ENCODE measurements at places on chromosomes 6 and 20.

GRCh38 chr6:150936021-150936555 lies 70.6 kb downstream of the MTHFD1L start:
- DNase-seq: no peak

- no peak for DNase-seq
Measured at GRCh38 chr6:158529629-158530028, 30.3 kb upstream of the TMEM181 start.

DNA sequence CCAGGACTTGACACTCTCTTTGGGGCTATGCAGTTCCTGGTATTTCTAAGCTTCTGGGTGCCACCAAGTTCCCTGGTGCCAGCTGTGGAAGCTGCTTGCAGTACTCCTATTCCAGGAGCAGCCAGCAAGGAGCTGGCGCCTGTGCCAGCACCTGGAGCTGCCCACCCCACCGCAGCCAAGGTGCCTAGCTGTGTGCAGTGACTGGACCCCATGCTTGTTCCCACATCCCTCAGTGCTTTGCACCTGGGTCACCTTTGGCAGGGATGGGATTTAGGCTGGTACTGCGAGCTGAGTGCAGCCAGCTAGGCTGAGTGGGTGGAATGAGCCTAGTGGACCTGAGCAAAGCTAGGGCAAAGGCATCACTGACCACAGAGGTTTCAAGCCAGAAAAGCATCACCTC lies 1674.9 kb downstream of the HACE1 start:
- no peak for DNase-seq

DNA sequence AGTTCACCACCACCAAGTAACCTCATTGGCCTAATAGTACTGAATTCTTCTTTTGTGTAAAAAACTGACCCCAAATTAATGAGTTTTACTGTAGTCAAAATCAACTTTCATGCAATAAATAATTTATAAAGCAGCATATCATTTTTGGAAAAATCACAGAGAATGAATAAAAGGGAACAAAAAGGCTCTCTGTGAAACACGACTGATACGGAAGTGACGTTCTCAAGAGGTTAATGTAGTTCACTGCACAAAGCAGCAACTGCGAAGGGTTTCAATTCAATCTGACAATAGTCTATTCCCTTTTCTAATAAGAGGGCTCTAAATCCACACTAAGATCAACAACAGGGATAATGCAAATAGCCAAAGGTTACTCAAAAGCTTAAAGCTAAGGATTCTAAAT lies 70.3 kb downstream of the PREP start:
- DNase-seq: no peak

GRCh38 chr20:21739161-21739560 lies 33.7 kb downstream of the PAX1 start:
- DNase-seq: no peak

GRCh38 chr20:35301426-35301825 lies 9.2 kb upstream of the FAM83C start:
- DNase-seq: no peak

DNA sequence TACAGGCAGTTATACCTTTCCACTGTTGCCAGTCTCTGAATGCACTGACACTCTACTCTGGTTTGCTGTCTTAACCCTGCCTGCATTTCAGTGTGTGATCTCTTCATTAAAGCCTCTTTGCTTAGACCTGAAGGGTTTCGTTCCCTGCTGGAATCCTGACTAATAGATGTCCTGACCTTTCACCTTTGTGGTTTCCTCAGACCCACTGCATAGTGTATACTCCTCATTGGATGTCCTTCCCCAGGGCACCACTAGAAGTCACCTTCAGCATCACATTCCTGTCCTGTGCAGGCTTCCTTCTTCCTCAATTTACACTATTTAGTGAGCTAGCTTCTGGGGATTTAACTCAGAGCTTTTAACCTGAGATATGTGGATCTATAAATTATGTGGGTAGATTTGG lies 120.6 kb downstream of the RCAN2 start:
- no peak for DNase-seq

DNA sequence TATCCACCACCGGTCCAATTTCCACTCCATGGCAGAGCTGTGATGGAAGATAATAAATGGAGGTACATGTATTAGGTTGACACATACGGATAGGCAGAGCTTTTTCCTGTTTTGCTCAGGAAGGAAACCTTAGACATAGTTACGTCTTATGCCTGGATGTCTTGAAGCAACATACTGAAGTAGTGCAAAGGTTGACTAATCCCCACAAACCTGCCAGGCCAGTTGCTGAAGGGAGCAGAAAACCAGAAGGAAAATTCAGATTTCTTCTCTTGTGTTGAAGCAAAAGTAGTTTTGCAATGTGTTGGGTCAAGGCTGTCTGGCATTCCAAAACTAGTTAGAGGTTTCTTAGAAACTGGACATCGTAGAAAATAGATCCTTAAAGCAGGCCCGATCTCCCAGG lies 68.7 kb downstream of the PHACTR1 start:
- no peak for DNase-seq

GRCh38 chr6:146100776-146101175 lies 71.9 kb downstream of the GRM1 start:
- DNase-seq: no peak

DNA sequence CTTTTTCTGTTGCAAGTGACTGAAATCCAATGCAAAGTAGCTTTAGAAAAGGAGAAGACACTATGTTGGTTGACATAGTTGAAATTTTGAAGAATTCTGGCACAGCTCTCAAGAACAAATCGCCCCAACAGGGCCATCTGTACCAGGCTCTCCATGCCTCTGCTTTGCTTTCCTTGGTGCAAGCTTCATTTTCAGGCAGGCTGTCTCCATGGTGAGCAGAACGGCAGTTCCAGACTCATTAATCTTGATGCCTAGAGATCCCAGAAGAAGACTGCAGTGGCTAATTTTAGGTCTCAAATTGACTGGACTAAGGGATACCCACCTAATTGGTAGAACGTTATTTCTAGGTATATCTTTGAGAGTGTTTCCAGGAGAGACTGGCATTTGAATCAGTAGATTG lies 950.7 kb upstream of the FLRT3 start:
- DNase-seq: no peak

GRCh38 chr20:46997187-46997586 lies 102.5 kb downstream of the EYA2 start:
- DNase-seq: no peak

DNA sequence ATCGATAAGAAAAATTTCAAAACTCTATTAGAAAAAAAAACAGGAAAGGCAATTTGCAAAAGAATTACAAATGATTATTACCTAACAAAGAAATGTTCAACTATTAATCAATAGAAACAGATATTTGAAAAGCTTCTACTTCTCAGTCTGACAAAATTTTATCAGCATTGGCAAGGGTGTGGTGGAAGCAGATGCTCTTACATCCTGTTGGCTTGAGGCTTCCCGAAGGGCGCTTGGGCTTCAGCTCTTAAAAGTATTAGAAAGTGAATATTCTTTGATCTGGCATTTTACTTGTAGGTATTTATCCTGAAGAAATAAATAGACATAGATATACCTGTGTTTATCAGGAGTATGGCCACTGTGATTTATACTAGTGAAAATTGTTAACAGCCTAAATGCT lies 38.7 kb downstream of the SLC35D3 start:
- DNase-seq: no peak

- no peak for DNase-seq
Measured at GRCh38 chr20:62411479-62412193, 4.6 kb upstream of the CABLES2 start.

GRCh38 chr6:70310063-70310694 lies 7.3 kb upstream of the COL9A1 start:
- no peak for DNase-seq

GRCh38 chr6:166708460-166708859 lies 81.4 kb upstream of the RPS6KA2 start:
- DNase-seq: no peak

GRCh38 chr20:13105864-13106457 lies 97.2 kb downstream of the SPTLC3 start:
- no peak for DNase-seq

GRCh38 chr6:47343600-47343999 lies 33.9 kb upstream of the TNFRSF21 start:
- DNase-seq: no peak

DNA sequence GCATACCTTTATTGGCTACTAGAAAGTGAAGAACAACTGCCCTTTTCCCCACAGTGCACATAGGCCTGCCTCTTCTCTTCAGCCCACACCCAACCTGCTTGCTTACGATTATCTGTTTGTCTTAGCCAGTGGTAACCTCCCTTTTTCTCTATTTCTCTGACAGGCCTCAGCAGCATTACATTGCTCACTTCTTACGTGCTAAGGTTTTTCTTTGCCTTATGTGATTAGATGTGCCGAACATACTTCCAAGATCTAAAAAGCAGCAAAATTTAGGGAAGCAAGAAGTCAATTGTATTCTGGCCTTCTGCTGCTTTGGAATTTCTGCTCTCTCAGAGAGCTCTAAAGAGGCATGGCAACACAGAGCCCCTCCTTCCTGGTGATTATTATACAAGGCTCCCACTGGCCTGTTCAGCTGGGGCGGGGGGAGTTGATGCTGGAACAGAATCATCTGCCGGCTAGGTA lies 7.0 kb downstream of the B4GALT5 start:
- DNase-seq: no peak

DNA sequence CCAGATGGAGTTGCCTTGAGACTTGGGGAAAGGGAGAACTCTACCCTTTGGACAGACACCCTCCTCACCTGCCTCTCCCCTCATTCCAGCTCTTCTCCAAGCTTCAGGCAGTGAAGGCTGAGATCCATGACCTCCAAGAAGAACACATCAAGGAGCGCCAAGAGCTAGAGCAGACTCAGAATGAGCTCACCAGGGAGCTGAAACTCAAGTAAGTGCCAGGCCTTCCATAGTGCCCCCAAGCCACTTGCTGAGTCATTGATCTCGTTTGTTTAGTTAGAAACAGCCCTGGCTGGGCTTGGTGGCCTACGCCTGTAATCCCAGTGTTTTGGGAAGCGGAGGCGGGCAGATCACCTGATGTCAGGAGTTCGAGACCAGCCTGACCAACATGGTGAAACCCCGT lies 39.2 kb downstream of the KIF3B start:
- DNase-seq: no peak

DNA sequence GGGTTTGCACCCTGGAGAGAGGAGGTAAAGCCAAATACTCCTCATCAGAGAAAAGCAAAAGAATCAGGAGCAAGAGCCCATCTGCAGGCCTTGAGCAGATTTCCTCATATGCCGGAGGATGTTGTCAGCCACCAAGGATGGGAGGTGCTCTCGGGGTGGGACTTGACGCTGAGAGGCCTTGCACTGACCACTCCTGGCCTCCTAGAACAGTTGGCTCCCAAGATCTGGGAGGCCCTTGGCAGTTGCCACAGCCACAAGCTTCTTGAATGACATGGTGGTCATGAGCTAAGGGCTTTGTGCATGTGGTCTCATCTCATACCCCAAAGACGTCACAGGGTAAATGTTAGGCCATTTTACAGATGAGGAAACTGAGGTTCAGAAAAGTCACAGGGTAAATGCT lies 75.2 kb upstream of the PMEPA1 start:
- no peak for DNase-seq

GRCh38 chr6:168713839-168714238 lies 272.9 kb downstream of the SMOC2 start:
- DNase-seq: no peak

DNA sequence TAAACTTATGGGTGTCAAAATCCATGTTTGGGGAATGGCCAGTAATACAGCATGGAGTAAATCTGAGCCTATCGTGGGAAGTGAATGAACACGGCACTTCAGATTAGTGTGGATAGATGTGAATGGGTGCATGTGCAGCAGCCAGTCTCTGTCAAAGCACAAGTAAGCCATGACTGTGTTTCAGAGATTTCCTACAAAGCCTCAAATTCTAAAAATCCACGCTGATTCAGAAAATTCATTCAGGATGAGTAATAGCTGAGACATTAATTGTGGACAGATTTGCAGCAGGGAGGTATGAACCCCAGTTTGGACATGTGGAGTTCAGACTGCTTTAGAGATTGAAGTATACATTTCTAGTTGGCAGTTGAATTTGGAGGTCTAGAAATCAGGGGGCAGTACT lies 115.1 kb downstream of the QKI start:
- DNase-seq: no peak

DNA sequence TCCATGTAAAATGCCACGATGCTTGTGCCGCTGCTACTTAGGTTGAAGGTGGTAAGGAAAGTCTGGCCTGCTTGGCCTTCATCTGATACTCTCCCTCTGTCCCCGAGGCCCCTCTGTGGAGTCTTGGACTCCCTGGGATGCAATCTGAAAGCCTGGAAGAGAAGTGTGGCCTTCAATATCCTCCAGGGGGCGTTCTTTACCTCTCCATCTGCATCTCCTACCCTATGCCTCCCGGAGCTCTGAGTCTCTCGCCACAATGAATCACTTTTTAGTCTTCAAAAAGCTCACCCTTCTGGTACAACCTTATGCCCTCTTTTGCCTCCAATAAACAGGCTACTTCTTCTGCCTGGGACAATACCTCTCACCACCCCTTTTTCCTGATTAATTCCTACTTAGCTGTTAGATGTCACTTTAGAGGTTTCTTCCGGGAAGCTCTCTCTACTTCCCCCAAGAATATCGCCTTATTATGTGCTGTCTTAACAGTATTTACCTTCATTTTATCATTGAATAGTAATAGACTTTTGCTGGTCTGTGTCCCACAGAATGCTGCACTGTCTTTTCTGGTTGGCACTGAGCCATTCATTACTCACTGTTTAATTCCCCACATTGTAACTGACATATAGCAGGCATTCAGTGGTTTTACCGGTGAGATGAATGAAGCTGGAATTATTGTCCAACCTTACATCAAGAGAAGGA lies 13.9 kb upstream of the ATG5 start:
- peak; percentile 52 for DNase-seq
